Vagina (tissue), 2 donors: ENCODE measurements at places on chromosomes 6 and 20.

GRCh38 chr20:61630816-61631215, 378.8 kb downstream of the CDH4 start:
- no peak for DNase-seq

GRCh38 chr6:137976430-137976829, 109.4 kb downstream of the TNFAIP3 start:
- DNase-seq, result no peak

GRCh38 chr20:58077282-58077681, 151.2 kb downstream of the ANKRD60 start:
- DNase-seq, result no peak

- no peak for DNase-seq
These were observed 110.5 kb downstream of the ARHGAP18 start for GRCh38 chr6:129599467-129599866.

DNA sequence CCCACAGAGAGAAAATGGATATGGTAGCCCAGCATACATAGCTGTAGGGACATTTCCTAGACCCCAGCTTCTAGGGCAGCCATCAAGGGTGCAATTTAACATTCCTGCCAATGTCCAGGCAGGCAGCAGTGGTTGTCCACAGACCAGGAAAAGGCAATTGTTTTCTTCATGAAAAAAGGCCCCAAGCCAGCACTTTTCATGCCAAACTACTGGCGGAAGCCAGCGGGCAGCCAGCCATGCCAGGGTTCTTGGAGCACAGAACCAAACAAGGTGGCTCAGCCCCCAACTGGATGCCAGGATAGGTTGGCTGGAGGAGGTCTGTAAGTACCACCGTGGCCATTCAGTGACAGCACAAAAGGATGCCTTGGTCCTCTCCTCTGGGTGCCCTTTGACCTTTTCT, 94.6 kb downstream of the BANF2 start:
- DNase-seq, result no peak

DNA sequence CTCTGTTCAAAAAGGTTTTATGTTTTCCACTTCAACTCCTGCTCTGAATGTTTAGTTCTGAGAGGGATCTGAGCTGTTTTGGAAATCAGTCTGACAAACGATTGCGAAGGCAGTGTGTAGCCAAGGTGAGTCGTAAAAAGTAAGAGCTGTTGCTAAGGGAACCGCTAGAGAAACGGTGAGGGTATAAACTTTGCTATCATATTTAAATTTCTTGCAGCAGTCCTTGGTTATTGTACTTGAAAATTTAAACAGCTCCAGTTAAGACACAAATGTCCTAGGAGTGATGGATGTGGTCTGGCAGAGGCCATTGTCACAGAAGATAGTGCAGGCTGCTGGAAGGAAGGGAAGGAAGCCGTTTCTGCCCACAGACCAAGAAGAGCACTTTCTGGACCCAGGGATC, 64.9 kb upstream of the CITED2 start:
- DNase-seq, result no peak

DNA sequence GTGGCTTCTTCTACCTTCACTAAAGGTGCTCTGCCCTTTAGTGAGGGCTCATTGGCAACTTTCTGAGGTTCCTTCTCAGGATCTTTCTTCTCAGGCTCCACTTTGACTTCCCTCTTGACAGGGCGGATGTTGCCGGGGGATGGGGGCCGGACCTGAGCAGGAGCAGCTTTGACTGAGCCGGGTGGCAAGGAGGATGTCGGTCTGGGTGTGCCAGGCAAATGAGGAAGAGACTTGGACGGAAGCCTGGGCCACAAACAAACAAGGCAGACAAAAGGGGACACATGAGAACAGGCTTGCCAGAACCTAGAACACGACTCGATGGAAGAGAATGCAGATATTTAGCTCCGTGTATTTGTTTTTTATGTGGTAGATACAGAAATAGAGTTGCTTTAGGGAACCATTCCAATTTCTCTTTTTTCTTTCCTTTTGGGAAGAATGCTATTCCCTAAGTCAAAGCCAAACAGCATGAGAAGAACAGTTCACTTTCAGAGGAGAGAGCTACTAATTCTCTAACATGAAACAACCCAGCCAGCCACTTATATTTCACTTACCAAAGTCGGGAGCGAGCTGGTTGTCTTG, 76.2 kb upstream of the BCLAF1 start:
- no peak for DNase-seq

- DNase-seq, result no peak
These were observed 189.2 kb downstream of the ASCC3 start for GRCh38 chr6:100691972-100692371.

- DNase-seq, result no peak
These were observed 205.9 kb downstream of the ZMYND8 start for GRCh38 chr20:47150403-47151152.

GRCh38 chr20:44762466-44763140, 16.9 kb downstream of the KCNK15 start:
- DNase-seq, result no peak

DNA sequence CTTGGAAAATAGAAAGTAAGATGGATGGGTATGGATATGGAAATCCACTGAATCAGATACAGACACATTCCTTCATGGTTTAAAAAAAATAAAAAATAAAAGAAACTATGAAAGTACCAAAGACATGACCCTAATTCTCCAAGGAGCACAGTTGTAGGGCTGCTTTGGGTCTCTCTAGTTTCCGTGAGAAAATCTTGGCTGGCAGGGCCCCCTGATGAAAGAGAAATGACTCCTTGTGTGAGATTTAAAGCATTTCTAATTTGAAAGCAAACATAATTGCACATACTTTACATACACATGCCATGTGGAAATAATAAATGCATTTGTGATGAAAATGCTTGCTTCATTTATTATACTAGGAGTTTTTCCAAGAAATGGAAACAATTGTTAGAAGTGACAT, 593.9 kb upstream of the BTBD3 start:
- DNase-seq, result no peak

DNA sequence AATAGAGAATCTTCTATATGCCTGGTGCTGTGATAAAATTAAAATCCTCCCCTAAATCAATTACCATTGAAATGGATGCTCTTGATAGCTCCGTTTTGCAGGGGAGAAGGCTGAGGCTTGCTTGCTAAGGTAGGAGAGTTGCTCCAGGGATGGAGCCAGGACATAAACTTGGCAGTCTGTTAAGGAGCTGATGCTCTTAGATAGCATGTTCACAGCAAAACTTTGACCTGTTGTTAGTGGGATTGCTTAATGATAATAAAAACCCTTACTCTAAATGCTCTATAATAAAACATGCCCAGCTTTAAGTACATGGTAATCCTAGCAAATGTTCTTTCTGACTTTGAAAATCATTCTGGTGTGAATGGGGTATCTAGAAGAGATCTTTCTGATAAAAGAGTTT, 228.4 kb upstream of the JAG1 start:
- no peak for DNase-seq

DNA sequence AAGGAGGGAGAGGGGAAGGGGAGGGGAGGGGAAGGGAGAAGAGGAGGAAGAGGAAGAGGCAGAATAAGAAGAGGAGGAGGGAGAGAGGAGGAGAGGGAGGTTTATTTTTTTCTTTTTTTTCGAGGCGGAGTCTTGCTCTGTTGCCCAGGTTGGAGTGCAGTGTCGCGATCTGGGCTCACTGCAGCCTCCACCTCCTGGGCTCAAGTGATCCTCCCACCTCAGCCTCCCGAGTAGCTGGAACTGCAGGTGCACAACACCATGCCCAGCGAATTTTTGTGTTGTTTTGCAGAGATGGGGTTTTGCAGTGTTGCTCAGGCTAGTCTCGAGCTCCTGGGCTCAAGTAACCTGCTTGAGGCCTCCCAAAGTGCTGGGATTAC, 6.1 kb upstream of the GJA10 start:
- DNase-seq, result no peak
